ENCODE measurements at places on chromosomes 11 and 22.

- no peak for DNase-seq
These were observed 43.0 kb downstream of the OSBPL5 start for GRCh38 chr11:3121931-3122774.

DNA sequence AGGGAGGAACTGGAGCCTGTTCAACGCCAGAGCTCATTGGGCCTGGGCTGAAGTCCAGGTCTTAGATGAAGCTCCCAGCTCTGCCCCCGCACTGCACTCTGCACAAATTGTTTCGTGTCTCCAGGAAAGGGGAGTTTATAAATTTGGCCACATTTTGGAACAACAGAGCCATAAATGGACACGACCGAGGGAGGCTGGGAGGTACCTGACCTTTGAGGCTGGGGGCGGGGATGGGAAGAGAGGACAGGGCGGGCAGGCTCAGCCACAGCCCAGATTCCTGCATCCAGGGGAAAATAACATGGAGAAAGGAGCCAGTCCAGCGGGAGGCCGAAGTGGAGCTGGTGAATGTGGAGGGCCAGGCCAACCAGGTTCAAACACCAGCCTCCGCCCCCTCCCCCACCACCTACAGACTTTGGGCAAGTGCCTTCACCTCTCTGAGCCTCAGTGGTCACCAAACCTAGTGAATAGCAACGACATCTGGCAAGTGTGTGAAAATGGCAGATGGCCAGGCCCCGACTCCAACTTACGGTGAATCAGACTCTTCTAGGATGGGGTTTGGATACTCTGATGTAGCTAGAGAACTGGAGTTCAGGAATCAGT is 36.8 kb upstream of the SMTN start:
- no peak for DNase-seq

DNA sequence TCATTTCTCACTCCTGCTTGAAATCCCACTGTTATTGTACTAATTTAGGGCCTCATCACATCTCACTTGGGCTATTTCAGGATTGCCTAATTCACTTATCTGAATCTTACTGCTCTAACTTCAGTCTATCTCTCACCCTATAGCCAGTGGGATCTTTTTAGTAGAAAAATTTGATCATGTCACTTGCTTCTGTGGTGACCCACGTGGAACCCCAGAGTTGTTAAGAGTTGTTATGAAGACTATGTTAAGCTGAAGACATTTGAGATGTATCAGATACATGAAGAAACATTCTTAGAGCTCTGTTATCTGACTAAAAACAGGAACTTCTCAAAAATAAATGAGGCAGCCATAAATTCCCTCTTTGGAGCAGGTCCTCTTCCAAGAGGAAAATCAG is 1375.6 kb upstream of the TENM4 start:
- DNase-seq, result no peak

DNA sequence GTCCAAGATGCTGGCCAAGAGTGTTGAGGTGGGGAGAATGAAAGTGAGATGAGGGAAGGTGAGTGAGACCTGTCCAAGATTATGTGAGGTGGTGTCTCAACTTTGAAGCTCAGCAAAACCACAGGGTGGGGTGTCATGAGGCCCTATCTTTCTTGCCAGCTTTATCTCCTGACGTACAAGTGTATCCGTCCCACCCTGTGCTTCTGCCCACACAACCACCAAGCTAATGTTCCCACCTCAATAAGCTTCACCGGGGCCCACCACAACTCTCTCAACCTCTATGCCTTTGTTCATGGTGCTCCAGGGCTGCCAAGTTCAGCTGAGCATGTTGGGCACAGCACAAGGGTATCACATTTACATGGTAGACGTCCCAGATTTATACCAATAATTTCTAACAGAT is 7.1 kb upstream of the TPST2 start:
- no peak for DNase-seq

DNA sequence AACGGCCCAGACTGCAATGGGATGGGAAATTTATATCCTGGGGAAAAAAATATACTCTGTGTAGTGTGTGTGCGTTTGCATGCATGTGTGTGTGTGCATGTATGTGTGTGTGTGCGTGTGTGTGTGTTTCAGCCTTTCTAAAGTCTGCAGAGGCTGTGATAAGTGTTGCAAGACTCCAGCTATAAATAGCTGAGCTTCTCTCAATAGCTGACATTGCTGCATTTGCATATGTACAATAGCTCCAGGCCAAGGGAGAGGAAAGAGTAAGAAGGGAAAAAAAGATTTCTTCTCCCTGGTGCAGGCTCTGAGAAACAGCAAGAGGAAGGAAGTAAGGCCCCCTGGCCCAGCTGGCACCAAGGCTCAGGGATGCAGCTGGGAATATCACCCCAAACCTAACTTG is 483.0 kb downstream of the MN1 start:
- DNase-seq, result no peak

DNA sequence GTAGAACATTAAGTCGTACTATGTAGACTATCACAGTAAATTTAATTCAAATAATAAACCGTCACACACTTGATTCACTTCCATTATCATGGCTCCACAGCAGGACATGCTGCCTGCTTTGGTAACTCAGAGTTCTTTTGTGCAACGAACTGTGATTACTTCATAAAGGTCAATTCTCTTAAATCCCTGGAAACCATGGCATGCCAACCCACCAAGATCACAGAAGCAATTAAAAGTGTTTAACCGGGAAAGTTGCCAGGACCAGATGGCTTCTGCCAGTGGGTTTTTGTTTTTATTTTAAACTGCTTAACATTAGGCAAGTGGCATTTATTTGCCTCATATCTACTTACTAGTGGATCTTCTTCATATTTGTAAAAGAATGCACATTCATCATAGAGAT is 1162.1 kb downstream of the DLG2 start:
- DNase-seq, result peak; percentile 90

DNA sequence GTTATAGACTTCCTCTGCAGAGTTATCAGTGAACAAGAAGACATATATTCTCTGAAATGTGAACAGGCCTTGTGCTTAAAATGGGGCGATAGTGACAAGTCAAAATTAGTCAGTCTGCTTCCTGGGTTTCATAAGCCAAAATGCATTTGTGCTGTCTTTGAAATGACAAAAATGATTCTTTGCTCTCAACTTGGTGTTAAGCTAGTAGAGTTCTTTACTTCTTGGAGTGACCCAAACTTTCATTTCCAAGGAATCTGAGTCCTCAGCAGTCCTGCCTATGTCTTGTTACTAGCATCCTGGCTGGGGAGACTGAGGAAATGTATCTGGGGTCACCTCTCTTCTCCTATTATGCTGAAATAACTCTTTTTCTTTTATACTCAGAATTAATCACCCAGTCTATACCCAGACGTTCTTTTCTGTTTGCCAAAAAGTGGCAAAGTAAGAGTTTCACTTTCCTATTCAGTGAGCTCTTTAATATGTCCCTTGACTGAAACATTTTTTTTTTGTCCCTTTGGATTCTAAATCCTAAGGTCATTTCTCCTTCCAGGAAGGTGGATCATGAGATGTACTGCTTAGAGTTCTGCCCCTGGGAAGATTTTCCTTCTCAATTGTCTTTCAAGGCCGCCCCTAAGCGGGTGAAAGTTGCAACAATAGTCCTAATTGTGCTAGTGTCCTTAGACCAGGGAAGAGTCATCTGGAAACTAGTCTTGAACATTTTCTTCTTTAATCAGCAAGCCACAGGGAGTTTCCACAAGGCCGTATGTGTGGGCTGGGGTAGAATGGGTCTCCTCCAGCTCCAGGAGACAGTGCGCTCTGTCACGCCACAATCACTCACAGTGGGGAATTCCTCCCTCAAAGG is 53.0 kb upstream of the RDX start:
- DNase-seq, result no peak

- no peak for DNase-seq
These were observed 42.1 kb downstream of the PTPRJ start for GRCh38 chr11:48022445-48022844.

DNA sequence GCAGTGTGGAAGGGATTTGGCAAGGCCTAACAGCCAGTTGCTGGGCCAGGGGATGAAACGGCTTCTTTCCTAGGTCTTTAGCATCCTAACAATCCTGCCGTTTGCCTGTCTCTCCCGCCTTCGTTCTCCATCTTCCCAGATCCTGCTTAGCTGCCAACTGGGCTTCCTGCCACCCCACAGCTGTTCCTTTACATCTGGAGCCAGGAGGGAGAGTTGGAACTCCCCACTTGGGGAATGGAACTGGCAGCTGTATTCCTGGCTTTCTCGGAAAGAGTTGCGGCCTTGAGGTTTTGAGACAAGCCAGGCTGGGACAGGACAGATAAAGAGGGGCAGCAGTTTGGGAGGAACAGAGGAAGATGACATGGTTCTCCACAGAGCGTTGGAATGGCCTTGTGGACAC is 59.6 kb downstream of the ST3GAL4 start:
- DNase-seq, result no peak

- DNase-seq, result no peak
These were observed 1511.1 kb downstream of the BRD1 start for GRCh38 chr22:48316257-48317250.

DNA sequence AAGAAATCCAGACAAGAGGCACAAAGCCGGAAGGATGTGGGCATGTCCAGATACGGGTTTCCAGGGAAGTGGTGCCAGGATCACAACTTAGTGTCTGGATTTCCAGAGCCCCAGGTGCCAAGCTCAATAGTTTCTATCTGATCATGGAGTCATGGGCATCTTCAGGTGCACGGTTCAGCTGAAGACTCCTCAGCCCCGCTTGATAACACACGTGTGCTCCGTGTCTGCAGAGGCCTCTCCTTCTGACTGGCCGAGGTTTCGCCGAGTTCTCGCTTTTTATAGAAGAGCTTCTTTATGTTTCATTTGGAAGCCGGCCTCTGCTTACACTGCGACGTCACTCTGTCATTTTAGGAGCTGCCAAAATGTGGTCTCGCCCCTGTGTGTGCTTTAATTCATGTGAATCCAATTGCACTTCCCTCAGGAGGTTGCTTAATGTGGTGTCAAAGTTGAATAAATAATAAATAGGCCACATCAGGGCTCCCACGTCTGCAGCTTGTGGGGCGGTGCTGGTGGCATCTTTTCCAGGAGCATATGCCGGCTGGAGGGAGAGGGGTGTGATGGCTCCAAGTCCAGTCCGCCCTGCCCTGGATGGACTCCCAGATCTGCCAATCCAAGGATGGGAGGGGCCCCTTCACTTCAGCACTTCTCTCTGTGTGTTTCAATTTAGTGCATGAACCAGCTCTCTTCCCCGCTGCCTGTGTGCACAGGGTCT is 1410.8 kb downstream of the TBC1D22A start:
- no peak for DNase-seq

DNA sequence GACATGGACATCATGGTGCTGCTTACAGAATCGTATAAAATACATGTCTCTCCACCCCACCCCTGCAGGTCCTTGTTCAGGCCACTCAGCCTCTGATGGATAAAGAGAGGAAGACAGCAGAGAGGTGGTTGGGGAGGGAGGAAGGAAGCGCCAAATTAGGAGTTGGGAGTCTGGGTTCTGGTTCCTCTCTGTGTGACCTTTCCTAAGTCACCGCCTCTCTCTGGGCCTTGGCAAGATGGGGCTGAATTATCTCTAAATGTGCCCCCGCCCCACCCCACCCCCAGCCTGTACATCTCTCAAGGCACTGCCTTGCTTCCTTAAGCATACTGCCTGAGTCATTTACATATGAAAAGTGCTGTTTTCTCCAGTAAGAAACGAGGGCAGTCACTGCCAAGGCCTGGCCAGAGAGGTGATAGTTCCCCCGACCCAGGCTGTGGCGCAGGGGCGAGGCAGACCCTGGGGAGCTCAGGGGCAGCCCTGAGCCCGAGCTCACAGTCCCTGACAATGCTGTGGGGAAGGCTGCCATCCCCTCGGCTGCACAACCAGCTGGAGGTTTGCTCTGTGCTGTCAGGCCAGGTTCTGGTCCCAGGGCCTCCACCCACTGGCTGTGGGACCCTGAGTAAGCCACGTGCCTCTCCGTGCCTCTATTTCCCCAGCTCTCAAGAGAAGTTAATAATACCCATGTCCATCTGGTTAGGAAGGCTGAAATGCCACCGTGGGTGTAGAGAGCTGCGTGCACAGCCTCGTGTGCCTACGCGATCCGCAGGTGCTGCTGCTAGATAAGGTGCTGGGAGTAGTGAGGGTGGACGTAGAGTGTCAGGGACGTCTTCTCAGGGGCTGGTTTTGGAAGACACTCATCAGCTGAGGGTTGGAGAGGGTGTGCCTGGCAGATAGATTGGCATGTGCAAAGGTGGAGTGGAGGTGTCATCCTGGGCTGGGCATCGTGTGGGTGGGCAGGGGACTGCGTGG is 55.3 kb downstream of the CACNA1I start:
- no peak for DNase-seq

DNA sequence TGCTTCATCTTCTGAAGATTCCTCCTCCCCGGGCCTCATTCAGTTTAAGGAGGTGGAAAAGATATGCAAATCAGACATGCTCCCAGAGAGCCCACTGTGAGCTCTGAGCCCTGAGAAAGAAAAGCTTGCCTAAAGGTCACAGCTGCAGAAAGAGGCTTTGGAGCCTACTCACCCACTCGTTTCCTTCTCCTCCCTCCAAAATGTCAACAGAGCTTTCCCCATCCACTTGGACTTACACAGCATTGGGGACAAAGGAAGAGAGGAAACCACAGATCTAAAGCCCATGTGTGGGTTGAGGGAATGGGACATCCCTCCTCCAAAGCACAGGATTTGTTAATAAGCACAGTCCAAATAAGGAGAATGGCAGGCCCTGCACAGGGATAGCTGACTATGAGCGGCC is 158.4 kb downstream of the ETS1 start:
- no peak for DNase-seq

- DNase-seq, result no peak
These were observed 22.6 kb upstream of the MGAT3 start for GRCh38 chr22:39434243-39434653.

DNA sequence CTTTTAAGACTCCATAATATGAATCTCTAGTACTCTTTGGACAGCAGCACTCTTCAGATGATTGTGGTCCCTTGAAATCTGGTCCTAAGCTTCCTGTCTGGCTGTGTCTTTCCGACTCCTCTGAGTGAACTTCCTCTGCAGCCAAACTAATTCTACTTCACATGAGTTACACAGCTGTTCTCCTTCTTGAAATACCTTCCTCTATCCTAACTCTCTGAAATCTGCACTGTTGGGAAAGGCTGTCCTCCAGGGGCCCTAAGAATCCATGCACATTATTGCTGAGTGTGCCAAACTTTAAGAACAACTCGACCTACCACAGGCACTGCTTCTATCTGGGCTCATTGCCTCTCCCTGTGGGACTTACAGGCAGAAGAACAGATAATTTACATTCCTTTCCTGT is 217.3 kb upstream of the ARHGAP42 start:
- no peak for DNase-seq

GRCh38 chr22:17945888-17946648 is 78.3 kb downstream of the MICAL3 start:
- DNase-seq, result no peak

GRCh38 chr11:131504199-131504949 is 134.0 kb downstream of the NTM start:
- DNase-seq, result no peak

All from COR-L47 (cell line).